Stimulated activated CD8-positive, alpha-beta memory T cell treated with anti-CD3 and anti-CD28 coated beads, Interleukin-7, amount 100 ng/mL, for 1 hour (primary cell): ENCODE measurements at places on chromosomes 1 and 21.

DNA sequence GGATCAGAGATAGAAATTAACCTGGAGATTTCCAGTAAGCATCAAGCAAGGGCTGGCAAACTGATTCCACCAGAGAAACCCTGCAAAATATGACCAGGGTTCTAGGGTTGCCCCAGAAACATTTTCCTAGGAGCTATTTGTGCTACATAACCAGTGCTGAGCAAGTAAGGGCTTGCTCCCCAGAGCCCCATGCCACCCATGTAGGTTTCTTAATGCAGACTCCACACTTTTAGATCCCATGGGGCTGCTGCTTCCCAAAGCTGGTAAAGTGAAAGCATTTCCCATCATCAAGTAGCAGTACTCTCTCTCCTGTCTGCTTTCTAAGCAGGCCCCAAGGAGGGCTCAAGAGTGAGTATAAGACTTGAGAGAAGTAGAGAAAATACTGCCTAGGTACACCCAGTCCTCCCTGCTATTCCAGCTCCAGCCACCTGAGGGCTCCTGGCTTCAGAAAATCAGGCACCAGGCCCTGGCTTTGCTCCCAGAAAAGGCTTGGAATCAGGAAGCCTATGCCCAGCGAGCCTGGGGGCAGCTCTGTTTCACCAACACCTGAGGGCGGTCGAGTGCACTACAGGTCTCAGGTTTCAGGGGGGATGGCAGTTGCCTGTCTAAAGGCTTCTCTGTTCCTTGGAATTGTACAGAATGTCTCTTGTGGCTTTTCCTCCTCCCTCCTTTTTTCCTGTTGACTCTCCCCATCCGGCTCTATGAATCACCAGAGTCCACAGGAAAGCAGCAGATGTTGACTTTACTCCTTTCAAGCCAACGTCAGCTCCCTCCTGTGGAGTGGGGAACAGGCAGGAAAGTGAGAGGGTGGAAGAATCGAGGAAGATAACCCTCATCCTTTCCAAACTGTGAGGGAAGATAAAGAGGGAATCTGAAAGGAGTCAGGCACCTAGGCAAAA is 6.2 kb upstream of the ANKRD35 start:
- peak; percentile 16 for DNase-seq

DNA sequence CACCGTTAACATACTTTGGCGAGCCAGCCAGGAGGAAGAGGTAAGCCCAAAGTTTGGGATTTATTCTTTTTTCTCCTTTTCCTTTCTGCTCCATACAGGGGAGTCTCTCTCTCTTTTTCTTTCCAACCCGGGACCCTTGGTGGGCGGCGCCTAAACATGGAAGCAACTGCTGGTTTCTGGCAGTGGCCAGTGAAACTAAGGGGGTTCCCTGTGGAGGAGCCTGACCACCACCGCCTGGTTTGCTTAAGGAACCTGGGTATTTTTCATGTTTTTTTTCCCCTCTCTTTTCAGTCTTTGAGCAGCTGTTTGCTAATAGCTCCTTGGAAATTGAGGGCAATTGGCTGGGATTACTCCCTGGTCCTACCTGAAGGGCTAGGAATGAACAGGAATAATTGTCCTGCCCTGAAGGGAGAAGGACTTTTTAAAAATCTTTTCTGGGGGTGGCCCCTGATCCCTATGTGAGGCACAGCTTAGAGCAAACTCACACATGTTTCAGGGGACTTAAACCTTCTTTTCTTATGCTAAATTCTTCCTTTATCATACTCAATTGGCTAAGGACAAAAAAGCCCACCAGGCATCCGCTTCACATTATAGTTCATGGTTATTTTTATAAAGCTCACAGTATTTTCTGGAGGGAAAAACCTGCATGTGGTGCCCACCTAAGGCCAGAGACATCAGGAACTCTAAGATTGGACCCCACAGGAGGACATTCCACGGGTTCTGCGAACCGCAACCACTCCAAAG is 61.3 kb upstream of the PLD5 start:
- DNase-seq, result no peak

DNA sequence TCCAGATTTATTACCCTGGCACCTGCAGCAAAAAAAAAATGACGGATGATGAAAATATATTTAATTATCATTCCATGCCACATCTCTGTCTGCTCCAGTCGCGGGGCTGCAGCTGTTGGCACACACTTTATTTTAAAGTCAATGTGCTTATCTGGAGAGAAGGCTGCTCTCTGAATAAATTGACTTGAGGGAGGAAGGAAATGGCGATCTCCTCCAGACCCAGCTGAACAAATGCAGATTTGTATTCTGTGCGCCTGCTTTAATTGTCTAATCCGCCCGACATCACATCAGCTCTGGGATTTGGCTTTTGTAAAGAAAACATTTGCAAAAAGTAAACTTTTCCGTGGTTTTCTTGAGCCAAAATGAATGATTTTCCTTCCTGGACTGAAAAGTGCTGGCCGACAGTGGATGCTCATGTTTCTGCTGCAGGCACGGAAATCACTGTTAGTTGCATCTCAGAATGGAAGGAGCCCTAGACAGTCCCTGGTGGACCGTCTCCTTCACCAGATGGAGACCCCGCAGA is 150.2 kb downstream of the CAMTA1 start:
- DNase-seq, result no peak

- no peak for DNase-seq
These were observed 129.8 kb upstream of the CHODL start for GRCh38 chr21:18114810-18115209.

- no peak for DNase-seq
These were observed 40.8 kb upstream of the TINAGL1 start for GRCh38 chr1:31535561-31535960.

DNA sequence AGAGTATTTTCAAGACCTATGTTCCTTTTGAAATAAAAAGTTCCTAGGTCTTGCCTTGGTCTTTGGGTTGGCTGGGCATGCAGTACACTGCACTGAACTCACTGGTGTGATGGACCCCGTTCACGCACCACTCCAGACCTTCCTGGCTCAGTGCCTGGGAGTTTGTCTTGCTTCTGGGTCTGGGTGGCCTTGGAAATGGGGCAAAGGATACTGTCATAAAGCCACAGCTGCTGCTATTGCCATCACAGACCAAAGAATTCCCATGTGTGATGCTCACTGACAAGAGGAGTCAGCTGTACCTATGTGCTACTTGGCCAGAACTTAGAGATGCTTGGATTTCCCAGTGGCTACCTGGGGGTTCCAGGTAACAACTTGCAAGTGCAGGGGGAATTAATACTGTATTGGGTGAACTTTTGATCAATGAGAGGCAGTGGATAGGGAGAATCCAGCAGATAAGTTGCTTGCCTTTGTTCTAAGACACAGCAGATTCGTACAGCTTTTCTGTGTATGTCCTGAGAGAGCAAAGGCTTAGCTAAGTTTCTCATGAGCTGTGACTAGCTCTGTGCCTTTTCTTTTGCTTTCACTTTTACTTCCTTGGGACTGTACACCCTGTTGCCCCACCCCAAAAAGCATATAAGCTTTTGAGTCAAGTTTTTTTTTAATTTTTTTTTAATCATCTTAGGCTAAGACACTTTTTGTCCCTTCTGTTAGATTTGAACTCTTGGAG is 115.3 kb downstream of the RUNX1 start:
- no peak for DNase-seq
